OCI-M1 (cell line): ENCODE measurements at places on chromosomes 16 and 17.

DNA sequence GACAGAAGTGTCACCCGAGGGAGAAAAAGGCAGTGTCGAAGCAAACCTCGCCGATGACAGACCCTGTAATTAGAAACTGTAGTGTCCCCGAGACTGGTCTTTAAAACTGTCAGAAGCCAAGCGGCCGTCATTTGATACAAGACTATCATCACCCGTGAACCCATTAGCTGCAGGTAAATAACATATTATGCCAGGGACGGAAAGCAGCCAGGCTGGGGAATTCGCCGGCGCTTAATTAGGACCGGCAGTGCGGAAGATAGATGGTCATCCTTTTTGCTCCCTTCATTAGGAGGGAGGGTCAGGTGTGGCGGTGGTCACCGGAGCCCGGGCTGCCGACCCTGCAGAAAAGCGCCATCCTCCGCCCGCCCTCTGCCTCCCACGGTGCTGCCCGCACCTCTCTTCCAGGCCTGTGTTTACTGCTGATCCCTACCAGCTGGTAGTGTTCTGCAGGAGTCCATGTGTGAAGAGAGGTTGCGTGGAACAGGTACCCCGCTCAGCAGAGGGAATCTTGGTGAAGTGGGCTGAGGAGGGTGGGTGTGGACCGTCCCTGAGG, 109.4 kb upstream of the GSE1 start:
- no peak for DNase-seq

DNA sequence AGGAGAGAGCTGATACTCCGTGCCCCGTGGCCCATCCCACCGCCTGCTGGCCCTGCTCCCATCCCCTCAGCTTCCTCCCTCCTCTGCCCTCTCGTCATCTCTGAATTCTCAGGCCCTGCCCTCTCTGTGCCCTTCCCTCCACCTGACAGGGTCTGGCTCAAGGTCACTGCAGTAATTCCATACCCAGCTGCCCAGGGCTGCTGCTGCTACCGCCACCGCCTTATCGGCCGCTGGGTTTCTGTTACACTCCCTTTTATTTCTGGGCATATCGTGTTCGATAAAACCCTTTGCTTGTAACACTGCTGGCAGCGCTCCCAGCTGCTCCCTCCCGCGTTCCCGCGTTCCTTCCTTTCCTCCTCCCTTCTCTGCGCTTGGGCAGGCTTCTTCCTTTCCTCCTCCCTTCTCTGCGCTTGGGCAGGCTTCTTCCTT, 1.2 kb downstream of the EPN3 start:
- DNase-seq, result peak; percentile 50

GRCh38 chr16:48817032-48817431, 207.1 kb upstream of the N4BP1 start:
- DNase-seq, result no peak

DNA sequence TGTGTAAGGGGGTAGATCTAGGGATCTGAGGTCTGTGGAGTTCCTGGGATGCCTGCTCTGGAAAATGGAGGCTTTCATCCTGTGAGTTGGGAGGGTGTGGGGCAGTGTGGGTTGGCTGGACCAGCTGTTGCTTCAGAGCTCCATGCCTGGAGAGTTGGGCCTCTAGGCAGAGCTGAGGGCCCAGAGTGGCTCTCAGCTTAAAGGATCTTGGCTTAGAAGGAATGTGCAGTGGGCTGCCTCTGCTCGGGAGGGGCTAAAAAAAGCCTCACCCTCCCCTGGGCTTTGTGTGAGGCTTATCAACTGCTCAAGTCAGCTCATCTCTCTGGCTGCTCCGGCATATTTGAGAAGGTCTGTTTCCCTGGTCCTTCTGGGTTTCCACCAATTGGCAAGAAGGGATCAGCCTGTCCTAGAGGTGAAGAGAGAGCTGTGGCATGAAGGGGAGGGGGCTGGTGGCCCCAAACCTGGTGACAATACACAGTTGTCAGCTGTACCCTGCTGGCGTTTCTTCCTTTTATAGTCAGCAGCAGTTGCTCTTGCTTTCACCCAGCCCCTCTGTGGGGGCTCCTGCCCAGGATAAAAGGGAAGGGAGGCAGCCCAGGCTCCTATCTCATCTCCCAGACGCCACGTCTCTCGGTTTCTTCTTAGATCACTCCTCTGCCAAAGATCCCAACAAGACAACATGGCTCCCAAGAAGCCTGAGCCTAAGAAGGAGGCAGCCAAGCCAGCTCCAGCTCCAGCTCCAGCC, at the start of gene MYL4:
MYL4 (plus strand) TSS at position 605 of the 745 bp plus-strand sequence; CDS start at position 680, 75 bp downstream.
- peak; percentile 93 for DNase-seq

DNA sequence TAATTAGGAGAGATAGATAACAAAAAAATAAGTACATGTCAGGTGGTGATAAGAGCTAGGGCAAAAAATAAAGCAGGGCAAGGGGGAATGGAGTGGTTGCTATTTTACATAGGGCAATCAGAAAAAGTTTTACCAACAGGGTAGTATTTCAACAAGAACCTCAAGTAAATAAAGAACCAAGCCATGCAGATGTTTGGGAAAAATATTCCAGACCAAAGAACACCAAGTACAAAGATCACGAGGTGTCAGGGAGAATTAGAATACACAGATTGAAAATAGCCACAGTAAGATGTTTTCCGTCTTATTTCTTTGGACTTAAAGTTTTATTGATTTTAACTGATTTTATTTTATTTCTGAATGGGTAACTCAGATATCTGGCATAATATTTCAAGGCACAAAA, 11.1 kb downstream of the SYNRG start:
- no peak for DNase-seq

- no peak for DNase-seq
Observed at GRCh38 chr17:43660816-43661493, 767 bp downstream of the MEOX1 start.

GRCh38 chr16:24810951-24811843, 34.6 kb upstream of the SLC5A11 start:
- no peak for DNase-seq

DNA sequence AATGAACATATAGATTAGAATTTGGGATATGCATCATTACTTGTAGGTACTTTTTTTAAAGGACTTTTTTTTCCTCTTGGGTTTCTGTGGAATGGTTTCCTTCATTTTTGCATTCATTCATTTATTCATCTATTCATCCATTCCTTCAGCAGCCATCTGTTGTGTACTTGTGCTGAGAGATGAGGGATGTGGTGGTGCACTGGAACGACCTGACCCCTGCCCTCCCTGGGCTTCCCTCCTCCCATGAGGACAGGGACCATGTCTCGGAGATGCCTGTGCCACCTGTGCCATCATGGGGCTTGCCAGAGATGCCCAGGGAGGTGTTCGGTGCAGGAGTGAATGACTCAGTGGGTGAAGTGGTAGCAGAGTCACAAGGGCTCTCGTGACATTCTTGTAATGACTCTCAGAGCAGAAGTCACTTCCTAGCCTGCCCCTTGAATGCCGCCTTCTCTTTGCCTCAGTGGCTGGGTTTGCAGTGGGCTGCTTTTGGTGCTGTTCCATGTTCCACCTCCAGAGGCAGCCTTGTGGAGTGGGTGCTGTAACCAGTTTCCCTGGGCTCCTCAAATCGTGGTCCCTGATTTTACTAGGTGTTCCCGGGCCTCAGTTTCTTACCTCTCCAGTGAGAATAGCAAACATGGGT, 43.9 kb downstream of the CLEC16A start:
- DNase-seq, result peak; percentile 24

DNA sequence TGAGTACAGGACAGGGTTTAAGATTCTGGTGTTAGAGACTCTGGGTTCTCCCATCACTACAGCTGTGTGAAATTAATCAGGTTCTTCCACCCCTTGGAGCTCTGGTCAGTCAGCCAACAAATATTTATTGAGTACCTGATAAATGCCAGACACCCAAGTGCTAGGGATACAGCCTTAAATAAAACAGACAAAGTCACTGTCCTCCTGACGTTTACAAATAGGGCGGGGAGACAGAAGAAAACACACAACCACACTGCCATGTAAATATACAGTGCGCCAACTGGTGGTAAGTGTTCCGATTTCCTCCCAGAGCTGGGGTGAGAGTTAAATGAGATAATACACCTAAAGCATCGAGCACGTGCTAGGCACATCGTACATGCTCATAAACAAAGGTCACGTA, 121.0 kb downstream of the COPRS start:
- peak; percentile 6 for DNase-seq

GRCh38 chr17:82152556-82153294, 54.7 kb upstream of the FASN start:
- DNase-seq, result no peak

DNA sequence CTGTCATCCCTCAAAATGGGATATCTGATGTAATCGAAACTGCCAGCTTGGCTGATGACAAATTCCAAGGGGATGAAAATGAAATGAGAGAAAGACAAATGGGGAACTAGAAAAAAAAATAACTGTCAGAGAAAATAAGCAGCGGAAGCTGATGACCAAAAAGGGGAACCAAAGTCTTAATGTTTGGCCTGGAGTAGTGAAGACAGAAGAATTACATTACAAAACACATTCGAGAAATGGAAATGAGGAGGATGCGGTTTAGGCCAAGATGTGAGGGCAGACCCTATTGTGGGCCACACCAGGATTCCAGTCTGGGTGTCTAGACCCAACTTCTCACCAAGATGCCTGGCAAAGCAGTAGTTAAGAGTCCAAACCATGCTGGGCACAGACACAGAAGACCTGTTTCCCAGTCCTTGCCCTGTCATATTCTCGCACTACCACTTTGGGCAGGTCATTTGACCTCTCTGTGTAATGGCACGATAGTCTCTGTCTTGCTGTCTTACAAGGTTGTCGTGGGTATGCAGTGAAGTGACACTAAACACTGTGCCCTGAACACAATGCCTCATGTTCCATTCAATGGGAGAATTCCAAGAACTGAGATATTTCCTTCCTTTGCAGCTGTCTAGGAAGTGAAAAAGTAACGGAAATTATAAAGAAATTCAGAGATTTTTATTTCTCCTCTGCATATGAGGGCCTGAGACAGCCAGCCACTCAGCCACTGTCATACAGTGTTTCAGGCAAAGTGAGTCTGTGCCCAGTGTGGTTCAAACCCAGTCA, 12.3 kb upstream of the CCL2 start:
- DNase-seq, result peak; percentile 87

- DNase-seq, result no peak
Observed at GRCh38 chr16:48102083-48103008, 53.4 kb downstream of the ABCC12 start.

DNA sequence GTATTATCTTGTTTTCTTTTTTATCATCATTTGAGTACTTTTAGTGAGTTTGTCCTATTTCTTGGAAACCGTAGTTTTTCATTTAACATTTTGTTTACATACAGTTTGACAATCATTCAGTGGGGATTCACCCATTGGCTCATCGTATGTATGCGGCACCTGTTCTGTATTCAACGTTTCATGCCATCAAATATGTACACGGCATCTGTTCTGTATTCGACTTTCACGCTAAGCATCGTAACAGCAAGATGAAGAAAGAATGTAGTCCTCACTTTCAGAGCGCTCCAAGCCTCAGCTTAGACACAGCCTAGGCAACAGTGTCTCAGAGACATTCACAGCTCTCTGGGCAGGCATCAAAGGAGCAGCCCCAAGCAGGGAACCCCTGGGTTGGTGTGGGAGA, 177.2 kb upstream of the CHMP6 start:
- DNase-seq, result no peak

DNA sequence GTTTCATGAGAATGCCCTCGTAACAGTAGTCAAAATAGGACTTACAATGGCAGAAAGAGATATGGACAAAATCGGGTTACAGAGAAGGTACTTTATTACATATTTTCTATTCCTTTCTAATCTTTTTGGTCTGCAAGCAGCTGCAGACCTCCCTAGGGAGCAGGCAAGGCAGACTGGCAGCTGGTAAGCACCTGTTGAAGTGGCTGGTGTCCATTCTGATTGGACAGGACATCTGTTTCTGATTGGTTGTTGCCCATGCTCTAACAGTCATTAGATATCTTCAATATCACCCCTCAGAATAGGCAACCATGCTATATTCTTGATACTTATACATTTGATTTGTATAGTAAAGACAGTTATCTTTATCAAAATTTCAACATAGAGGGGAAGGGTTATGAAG, 606.3 kb downstream of the KCNJ2 start:
- DNase-seq, result no peak

GRCh38 chr16:86555704-86556075, 655 bp upstream of the MTHFSD start:
- DNase-seq, result no peak

DNA sequence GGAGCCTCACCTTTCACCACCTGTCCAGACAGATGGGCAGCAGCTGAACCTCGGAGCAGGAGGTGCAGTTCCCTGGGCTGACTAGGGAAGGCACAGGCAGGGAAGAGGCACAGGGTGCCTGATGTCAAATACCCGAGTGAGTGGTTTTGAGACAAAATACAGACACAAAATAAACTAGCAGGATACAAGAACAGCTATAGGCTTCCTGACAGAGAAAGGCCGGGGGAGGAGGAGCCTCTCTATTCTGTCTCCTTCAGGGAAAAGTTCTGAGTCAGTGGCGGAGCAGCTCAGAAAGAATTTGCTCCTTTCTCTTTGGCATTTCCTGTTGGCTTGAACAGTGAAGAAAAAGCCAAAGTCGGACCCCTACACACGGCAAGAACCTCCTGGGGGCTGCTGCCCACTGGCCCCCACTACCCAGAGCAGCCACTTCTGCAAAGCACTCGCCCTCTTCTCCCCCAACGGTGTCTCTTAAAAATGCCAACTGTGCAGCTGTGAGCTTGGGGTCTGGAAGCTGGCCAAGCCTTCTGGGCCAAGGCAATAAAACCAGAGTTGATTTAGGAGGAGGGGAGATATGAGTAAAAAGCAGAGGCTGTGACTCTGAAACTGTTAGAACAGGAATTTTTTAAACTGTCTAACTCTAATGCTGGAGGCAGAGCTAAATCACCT, 14.4 kb upstream of the FAAP100 start:
- DNase-seq, result no peak

- no peak for DNase-seq
Observed at GRCh38 chr16:79639576-79640311, 39.2 kb upstream of the MAF start.

DNA sequence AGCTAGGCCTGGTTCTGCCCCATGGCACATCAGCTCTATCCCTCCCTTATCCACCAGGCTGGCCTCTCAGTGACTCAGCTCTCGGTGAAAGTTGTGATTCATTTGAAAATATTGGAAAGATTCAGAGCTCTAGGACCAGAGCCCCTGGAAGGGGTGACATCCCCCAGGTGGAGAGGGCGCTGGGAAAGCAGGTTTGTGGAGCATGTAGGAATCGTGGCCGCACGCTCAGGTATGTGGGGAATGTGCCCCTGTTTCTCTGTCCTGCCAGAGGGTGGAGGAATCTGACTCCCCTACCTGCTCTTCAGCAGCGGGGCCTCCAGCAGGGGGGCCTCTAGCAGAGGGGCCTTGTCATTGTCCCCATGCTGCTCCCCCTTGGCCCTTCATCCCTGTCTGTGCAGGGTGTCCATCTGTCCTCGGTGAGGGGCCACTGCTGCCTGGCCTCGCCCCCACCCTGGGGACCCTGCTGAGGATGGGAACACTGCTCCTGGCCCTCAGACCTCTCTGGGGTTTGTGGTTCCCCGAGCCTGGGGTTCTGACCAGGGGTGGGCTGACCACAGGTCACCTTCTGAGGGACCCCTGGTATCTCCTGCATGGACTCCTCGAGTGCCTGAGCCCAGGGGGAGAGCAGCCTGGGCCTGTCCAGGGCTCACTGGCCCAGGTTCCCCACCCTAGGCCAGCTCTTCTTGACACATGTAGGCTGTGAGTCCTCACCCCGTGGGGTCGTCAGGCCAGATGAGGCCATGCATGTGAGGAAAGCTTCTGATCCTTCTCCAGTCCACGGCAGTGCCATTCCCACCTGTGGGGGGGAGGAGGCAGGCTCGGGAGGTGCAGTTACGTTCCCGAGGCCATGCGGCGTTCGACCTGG, 47.5 kb downstream of the NT5M start:
- DNase-seq, result no peak

- no peak for DNase-seq
Observed at GRCh38 chr17:62819511-62820221, 11.6 kb upstream of the MARCHF10 start.

- no peak for DNase-seq
Observed at GRCh38 chr17:41326173-41327145, 10.9 kb upstream of the KRTAP17-1 start.
